Pulmonary artery endothelial cell (primary cell): ENCODE measurements at places on chromosomes 7 and 10. TPM values are rescaled to one million over a fixed set of nuclear protein-coding genes. Genes with fewer than 3 reads are reported as not detected.

BBIP1 gene
- 19.3 and 22.5 TPM in 2 replicates for total RNA-seq

ADCYAP1R1 gene
- total RNA-seq: 0.07 and 0.46 TPM in 2 replicates

PRLHR gene
- not detected in 2 replicates for total RNA-seq

RNF133 gene
- 0.59 and 1.1 TPM in 2 replicates for total RNA-seq

UNCX gene
- total RNA-seq: not detected in 2 replicates

PDE1C gene
- total RNA-seq: 0.11 and 0.13 TPM in 2 replicates

ATRNL1 gene
- total RNA-seq: 0.07 and 0.53 TPM in 2 replicates

GIMAP8 gene
- total RNA-seq: 68.3 and 104 TPM in 2 replicates

DNA sequence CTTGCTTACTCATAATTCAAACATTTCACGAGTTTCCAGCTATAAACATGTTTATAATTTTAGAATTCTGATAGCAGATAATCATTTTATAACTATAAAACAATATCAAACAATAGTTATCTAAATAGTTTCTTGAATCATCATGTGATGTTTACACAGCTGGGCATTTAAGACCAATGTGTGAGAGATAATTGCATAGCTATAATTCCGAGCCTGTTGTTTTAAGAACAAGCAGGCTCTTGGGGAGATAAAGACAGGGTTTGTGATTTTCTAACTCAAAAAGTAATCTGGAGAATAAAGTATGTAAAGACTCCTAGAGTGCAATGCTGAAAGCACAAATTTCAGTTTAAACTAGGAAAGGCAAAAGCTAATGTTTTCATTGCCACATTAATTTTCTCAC, 331.2 kb downstream of the LRRTM3 start:
- DNase-seq: no peak

DNA sequence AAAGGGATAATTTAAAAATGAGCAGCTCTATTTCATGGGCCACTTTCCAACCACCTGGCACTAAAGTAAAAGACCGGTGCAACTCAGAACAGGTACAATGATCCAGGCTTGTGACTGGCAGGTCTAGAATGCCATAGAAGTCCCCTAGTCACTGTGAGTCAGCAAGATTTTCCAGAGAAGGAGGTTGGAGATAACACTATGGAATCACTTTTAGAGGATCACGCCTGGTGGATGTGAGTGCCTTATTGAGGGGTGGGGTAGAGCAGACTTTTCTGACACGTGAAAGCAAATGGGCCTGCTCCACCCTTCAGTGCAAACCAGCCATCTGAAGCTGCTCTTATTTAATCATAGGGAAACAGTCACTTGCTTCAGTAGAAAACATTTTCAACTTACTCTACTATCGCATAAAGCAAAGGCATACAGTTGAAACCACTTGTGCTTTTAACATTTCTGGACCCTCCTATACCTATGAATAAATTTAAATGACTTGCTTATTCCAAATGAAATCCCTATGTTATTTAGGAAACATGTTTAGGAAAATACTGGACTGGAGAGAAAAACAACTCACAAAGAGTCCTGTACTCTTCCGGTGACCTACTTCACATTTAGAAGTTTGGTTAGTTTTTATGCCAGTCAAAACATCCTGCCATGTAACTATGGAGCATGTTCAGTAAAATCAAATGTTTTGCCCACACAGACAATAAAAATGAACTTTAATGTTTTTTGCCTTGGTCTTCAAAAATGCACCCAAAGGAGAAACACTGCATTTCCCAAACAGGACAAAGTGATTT, 21.5 kb upstream of the AKR1C1 start:
- no peak for DNase-seq

DNA sequence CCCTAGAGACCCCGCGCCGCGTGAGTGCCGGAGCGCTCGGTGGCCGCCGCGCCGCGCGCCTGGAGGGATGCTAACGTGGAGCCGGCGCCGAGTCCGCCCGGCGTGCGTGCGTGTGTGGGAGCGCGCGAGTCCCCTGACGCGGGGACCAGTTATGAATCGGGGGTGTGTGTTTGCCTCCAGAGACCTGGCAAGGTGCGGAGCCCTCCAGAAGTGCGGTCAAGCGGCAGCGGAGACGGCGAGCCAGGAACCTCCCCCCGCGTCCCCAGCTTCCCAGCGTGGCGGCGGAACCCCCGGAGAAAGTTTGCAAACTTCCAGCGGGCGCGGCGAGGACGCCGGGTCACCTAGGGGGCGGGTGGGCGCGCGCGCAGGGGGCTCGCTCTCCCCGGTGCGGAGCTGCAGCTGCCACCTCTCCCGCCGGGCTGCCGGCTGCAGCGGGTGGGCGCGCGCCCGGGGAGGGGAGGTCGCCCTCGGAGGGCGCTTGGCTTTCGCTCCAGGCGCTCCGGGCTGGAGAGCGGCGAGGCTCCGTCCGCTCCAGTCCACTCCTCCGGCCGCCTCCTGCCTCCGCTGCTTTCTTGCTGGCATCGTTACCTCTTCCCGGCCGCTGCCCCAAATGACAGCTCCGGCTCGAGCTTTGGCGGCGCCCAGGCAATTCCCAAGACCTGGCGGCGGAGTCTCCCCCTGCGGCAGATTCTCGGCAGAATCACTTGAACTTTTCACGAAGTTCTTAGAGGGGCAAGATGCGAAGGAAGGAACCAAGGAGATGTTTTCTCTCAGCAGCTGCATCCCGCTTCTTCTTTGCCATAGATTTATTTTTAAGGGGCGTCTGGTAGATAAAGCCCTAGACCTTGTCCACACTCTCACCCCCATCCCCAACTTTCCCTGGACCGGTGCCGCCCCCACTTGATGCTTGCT, 2.3 kb upstream of the CREB5 start:
- DNase-seq: no peak

GRCh38 chr10:131667561-131667960, 233.2 kb upstream of the PPP2R2D start:
- DNase-seq: no peak

DNA sequence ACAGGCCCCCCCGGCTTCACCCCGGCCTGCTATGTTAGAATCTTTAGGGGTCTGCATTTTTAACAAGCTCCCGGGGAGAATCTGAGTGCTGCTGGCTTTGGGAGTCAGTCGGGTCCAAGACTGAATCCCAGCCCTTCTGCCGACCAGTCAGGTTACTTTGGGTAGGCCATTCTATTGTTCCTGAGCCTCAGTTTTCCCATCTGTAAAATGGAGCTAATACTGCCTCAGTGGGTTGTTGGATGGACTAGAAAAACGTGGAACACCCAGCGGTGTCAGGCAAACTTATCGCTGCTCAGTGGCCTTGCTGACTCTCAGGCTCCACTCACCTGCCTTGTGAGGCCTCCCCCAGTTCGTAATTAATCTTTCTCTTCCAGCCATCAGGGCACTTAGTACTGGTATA, 11.7 kb downstream of the TBATA start:
- no peak for DNase-seq

- DNase-seq: no peak
Measured at GRCh38 chr10:48782386-48782785, 97.7 kb downstream of the WDFY4 start.

DNA sequence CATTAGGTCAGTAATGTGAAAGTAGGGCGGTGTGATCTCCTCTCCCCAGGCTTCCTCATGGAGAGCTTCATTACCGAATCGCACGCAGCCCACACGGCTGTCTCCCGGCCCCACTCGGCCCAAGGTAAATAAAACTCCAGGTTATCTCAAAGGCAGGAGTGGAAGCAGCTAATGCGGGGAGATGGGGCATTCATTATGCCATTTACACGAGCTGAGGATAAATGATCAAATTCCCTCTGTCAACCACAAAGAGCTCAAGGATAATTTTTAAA, 93.5 kb downstream of the ADARB2 start:
- no peak for DNase-seq

DNA sequence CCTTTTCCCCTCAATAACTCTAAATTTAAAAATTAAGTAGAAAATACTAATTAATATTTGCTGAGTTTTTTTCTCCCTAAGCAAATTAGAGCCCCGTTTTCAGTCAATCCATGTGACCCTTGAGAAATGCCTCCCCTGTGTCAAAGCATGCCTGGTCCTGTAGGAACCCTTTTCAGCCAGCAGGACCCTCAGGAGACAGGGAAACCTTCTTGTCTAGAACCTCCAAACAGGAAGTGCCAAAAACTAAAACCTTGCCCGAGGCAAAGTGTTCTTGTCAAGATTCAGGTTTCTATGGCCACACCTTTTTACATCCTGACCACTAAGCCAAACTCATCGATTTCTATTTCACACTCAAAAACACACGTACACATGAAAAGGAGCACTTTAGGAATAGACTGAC, 60.1 kb upstream of the NFE2L3 start:
- no peak for DNase-seq

DNA sequence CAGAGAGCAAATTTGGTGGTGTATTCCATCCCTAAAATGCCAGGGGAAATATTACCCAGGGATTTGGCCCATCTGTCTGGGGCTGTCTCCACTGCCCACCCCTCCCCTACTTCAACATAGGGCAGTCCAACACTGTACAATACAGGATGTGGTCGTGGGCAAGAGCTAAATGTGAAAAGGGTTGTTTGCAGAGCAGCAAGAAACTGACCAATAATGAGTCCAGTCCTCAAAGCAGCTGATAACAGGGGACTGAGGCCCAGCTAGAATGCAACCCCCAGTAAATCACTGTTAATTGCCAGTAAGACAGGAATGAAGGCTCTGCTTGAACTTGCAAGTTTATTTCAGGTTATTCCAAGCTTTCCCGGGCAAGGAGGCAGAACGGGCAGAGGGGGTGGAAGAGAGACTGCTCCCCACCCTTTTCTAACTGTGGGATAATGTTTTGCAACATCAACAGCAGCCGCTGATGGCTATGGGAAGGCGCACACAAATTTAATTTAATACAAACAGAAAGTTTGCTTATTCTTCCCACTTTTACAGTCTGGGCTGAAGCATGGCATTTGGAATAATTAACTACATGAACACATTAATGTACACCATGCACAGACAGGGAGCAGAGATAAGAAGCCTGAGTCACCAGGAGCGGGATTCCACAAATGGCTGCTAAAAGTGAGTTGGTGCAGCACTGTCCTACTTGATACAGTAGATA, 36.8 kb downstream of the AFAP1L2 start:
- DNase-seq: no peak

GRCh38 chr7:105353752-105354328, 34.9 kb downstream of the SRPK2 start:
- DNase-seq: no peak

DNA sequence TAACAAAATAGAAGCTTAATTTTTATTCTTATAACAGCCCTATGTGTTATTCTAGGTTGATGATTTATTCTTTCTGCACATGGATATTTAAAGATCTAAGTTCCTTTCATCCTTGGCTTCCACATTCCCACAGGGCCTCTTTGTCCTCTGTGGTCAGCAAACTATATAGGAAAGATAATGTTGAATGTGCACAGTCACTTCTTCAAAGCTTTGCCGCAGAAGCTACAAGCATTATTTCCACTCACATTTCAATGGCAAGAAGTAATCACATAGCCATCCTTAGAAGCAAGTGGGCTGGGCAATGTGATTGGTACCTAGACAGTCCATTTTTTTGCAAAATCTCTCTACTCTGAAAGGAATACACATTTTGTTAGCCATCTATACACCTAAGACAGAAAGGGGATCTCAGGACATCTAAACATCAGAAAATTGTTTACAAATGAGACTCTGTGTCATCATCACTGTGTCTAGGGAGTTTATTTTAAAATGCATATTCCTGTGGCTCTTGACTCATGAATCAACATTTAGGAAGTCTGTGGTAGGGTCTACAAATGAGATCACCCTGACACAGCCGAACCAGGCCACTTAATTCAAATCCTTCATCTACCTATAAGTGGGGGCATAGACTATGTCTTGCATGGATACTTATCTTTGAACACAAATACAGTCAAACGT, 1060.5 kb downstream of the XPNPEP1 start:
- DNase-seq: no peak
